ENCODE measurements at places on chromosomes 12 and 14.

DNA sequence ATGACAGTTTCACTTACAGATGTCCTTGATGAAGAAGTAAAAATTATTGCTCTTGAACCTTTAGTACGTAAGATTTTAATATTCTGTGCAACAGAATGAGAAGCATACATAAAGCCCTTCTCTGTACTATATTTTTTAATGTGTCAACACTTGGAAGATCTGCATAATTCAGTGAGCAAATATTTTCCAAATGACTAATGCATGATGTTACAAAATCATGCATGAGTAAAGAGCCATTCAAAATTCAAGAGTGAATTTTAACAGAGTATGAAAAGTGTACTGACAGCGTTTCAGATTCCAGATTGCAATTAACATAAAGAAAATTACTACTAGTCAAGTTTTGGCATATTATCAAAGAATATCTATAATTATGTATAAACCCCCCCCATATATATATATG, 101.4 kb upstream of the BBS10 start:
- DNase-seq, result no peak

- DNase-seq, result peak; percentile 19
Observed at GRCh38 chr12:49227713-49228112, 37.2 kb upstream of the TUBA1C start.

GRCh38 chr14:32565256-32565655, 236.2 kb downstream of the AKAP6 start:
- no peak for DNase-seq

GRCh38 chr14:35046048-35046750, at the start of gene FAM177A1:
Gene FAM177A1, plus strand, starts transcription at chr14:35046272. Its CDS starts 192 bp downstream, at chr14:35046464.
- peak; percentile 99 for DNase-seq

DNA sequence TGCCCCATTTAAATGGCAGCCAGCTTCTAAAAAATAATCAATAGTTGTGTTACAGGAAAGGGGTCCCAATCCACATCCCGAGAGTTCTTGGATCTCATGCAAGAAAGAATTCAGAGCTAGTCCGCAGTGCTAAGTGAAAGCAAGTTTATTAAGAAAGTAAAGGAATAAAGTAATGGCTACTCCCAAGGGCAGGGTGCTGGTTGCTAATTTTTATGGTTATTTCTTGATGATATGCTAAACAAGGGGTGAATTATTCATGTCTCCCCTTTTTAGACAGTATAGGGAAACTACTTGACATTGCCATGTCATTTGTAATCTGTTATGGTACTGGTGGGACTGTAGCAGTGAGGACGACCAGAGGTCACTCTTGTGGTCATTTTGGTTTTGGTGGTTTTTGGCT, 591.3 kb downstream of the LRFN5 start:
- no peak for DNase-seq

DNA sequence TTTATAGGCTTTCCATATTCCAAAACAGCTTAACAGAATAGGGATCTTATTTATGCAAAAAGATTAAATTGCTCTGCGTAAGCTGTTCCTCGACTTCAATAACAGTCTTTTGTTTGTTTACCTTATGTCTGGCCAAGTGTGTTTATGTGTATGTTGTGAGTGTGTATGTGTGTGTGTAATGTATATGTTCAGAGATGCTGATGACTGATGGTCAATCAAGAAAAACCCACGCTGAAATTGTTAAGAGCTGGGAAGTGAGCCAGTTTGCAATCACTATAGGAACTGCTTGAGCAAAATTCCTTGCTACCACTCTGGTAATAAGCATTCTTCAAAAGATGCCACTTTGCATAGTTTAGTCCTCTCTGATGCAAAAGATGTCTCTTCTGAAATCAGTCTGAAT, 59.6 kb downstream of the PRKD1 start:
- no peak for DNase-seq

DNA sequence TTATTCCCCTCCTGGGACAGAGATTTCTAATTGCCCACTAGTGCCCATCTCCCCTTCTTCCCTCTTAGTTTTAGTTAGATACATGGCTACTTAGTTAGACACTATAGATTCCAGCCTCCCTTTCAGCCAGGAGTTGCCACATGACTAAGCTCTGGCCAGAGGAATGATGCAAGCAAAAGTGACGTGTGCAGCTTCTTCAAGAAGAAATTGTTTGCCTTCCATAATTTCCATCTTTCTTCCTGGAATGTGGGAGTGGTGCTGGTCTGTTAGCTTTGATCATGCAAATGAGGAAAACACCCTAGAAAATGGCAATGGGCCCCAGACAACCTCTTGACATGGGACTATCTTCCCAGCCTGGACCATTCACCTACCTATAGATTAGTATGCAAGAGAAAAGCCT, 21.4 kb downstream of the CCDC177 start:
- no peak for DNase-seq

DNA sequence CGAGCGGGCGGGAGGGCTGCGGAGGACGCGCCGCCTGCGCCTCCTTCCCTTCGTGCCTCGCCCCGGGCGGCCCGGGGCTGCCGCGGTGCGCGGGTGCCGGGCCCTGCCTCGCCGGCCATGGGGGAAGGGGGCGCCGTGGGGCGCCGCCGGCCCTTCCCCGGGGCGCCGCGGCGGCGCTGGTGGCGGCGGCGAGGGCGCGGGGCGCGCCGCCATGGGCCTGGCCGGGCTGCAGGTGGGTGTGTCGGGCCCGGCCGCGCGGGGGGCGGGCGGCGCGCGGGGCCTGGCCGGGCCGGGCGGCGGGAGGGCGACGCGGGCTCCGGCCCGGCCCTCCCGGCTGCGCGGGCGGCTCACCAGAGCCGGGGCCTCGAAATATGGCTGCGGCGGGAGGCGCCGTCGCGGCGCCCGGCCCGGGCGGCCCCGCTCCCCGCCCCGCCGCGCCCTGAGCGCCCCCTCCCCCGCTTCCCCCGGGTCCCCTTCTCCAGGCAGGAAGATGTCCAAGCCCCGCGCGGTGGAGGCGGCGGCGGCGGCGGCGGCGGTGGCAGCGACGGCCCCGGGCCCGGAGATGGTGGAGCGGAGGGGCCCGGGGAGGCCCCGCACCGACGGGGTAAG, 5.1 kb downstream of the KMT5A start:
- DNase-seq, result no peak

DNA sequence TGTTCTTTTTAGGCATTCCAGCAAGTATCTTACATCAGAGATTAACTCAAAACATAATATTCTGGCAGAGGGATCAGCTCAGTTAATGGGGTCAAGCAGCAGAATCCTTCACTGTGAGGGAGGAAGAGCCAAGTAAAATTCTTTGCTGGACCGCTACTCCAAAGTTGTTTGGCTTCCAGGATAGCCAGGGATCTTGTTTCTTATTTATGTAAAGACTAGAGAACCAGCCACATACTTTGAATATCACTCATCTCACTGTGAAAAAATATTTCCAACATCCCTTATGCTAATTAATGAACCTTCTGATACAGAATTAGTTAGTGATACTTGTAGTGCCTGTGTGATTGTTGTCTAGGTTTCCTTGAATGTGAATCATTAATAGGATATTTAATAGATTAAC, 94.2 kb downstream of the PLEKHA5 start:
- DNase-seq, result no peak

DNA sequence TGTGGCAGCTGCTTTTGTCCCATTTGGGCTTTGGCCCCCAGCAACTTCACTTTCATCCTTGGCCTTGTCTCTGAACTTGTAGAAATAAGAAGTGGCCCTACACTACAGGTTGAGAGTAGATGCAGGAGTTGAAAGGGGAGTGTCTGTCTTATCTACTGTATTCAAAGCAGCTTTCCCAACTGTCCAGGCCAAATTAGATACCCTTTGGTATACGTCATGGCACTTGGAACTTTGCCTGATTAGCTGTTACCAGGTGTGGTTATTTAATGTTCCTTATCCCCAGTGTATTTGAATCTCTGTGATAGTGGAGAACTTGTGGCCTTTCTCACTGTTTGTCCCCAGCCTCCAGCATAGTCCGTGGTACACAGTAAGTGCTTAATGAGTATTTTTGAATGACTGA, 33.5 kb downstream of the SUDS3 start:
- no peak for DNase-seq

DNA sequence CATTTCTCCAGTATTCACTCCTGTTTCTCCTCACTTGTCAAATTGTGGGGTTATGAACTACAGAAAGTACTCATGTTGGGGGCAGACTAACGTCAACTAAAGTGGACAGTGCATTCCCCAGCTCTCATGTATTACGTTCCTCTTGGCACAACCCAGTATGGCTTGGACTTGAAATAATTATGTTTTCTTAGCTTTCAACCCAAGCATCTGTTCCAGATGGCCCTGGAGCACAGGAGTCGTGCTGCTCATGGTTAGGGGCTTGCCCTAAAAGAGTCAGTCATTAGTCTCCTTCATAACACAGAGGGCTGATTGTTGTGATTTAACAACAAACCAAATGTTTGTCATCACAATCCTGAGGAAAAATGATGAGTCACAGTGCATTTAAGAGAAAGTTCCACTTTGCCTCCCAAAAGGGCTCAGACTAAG, 154.4 kb downstream of the RPAP3 start:
- no peak for DNase-seq

DNA sequence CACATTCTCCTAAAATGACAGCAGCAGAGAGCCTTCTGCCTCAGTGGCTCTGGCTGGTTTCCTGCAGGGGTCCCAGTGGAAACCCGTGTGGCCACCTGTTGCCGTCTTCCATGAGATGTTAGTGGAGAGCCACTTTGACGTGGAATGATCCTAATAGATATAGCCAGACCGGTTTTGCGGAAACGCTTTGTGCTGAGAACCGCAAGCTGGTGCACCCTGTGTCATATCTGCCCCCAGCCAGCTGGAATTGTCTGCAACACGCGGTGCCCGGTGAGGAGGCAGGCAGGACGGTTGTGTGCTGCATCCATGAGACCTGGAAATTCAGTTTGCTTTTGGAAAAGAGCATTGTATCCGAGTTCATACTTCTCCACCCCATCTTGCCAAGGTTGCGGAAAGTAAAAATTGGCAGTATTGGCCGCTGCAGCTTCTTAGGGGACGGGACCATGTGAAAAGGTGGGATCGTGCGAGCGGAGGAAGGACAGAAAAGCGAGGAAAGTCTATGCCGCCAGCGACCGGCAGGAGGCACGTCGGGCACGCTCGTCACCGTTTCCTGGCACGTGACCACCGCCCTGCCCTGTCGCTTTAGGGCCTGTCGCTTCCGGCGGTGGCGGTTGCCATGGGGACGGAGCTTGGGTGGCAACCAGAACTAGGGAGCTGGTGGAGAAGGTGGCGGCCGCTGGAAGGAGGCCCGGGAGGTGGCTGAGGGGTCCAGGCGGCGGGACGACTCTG, at the start of gene CFAP251:
TSS of gene CFAP251 (plus strand) at position 643 of the 729 bp plus-strand sequence. CDS start 2,714 bp downstream, outside the sequence.
- peak; percentile 91 for DNase-seq

- DNase-seq, result no peak
Observed at GRCh38 chr12:84136862-84137367, 775.7 kb downstream of the SLC6A15 start.

DNA sequence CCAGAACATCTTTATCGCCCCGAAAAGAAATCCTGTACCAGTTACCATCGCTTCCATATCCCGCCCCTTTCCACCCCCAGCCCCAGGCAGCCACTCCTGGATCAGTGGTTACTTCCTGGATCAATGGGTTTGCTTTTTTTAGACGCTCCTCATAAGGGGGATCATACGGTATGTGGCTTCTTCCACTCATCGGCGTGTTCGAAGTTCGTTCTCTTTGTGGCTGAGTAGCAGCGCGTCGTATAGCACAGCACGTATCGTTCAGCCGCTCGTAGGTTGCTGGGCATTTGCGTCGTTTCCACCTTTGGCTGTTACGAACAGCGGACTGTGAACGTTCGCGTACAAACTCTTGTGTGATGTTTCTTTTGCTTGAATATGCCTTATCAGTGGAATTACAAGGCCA, 1.8 kb downstream of the NOC4L start:
- DNase-seq, result no peak

DNA sequence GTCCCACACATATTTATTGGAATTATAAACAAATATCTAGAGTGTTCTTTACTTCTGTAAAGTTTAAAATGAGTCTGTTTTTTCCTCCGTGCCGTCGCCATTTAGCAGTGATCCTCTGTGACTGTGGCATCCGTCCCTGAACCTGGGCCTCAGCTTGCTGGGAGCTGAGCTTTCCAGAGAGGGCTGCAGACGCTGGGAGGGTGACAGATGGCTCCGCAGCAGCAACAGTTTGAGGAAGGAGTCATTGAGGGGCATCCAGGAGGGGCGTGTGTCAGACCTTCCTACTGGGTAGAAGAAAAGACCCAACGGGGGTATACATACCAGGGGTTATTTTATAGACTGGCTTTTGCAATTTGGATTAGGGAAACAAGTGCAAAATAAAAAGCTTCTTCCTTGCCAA, 47.9 kb downstream of the NEUROD4 start:
- DNase-seq, result peak; percentile 81

- DNase-seq, result peak; percentile 88
Observed at GRCh38 chr14:41285186-41285748, 321.4 kb upstream of the LRFN5 start.

DNA sequence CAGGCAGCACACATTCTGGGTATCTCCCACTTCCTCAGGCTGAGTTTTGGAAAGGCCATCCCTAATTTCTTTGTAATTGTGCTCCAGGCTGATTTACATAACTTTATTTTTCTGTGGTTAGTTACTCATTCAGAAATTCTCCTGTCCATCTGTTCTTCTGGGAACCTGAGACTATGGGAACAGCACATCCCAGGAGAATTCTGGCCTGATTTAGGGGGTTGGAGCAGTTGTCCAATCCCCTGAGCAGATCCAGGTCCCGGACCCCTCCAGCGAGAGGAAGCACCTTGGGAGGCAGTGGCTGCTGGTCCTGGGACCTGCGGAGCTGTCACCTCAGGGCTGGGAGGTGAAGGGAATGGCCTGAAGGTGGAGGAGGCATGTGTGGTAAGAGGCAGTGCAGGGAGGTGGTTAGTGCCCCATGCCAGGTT, 40.4 kb downstream of the TSPAN9 start:
- DNase-seq, result peak; percentile 86

DNA sequence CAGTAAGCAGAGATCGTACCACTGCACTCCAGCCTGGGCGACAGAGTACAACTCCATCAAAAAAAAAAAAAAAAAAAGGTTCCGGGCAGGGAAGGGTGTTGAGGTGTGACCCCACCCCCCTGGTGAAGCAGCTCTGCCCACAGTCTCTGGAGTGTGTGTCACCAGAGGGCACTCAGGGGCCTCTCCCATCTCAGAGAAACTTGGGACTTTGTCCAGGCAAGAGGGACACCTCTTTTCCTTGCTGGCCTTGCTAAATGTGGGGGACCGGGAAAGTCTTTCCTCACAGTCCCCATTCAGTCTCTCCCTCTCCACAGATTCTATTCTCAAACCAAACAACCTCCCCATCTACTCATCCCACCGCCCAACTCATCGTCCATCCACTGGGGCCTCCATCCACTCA, 43.6 kb downstream of the RFLNA start:
- no peak for DNase-seq

GRCh38 chr12:113823016-113823415, 143.1 kb downstream of the RBM19 start:
- peak; percentile 85 for DNase-seq
